ENCODE measurements at places on chromosomes 4 and X.

DNA sequence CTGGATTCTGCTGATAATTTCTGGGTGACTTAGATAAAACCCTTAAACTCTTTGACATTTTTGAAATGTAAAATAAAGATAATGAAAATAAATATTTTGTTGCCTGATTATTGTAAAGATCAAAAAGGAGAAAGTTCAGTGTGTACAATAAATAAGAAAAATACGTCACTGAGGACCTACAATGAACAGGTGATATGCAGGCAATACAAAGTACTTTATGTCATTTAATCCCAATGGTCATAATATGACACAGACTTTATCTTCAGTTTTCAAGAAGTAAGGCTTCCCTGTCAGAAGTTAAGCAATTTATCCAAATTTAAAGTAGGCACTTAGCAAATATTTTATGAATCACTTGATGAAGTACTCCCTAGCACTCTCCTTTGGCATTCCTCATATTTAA lies 532.8 kb downstream of the GBA3 start:
- no peak for DNase-seq

DNA sequence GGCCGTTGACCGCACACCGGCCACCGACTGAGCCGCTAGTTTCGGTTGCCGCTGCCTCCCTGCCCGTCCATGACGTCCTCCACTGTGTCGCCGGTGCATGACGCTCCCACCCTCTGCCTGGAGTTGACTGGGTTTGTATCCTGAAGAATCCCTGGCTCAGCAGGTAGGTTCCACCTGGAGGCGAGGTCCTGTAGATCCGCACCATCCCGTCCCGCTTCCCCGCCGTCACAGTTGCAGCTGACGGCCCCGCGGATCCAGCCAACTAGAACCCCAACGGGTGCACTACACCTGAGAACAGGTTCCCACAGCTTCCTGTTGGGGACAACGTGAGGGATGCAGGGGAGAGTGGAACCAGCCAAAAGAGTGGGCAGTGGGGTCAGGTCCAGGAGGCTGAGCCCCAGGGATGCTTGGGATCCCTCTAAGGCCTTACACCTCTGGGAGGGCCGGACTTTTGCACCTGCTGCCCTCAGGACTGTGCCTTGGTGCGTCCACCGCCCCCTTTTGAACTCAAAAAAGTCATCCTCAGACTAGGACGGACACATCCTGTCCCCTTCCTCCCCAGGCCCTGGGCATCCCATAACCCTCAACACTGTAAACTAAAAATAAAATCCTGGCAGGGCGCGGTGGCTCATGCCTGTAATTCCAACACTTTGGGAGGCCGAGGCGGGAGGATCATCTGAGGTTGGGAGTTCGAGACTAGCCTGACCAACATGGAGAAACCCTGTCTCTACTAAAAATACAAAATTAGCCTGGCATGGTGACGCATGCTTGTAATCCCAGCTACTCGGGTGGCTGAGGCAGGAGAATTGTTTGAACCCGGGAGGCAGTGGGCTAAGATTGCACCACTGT lies 1.1 kb upstream of the SLBP start:
- DNase-seq = no peak

DNA sequence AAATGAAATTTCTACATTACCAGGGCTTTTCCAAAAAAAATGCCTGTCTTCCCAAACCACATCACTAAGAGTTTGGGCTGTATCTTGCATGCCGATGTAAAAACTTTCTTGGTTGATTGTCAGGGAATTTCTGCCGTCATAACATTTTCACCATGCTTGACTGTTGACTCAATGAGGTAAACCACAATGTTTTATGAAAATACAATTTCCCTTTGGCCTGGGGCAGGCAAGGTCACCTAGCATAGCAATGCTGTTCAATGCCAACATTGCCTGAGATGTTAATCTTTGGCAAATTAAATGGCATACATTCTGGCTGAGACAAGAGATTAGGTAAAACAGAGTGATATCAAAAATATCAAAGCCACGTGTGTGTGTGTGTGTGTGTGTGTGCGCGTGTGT lies 137.1 kb upstream of the TBL1X start:
- DNase-seq = no peak

DNA sequence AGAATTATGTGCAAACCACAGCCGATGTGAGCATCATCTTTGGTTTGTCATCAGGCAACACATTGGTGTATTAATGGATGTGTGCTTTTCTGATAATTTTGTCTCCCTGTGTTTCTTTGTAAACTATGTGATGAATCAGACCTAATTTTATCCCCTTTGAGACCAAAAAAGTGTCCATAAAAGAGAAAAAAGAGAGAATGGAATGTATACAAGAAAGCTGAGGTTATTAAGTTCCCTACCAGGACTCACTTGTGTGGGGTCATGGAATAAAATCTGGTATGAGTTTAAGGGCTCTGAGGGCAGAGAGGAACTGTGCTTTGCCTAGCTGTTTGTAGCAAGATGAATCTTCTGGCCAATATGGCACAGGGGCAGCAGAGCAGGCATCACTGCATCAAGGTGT lies 239.5 kb upstream of the HAND2 start:
- no peak for DNase-seq

- DNase-seq = no peak
Measured at GRCh38 chr4:182251116-182251515, 7.9 kb downstream of the TENM3 start.

GRCh38 chr4:40316782-40317635 lies 18.1 kb upstream of the CHRNA9 start:
- no peak for DNase-seq

DNA sequence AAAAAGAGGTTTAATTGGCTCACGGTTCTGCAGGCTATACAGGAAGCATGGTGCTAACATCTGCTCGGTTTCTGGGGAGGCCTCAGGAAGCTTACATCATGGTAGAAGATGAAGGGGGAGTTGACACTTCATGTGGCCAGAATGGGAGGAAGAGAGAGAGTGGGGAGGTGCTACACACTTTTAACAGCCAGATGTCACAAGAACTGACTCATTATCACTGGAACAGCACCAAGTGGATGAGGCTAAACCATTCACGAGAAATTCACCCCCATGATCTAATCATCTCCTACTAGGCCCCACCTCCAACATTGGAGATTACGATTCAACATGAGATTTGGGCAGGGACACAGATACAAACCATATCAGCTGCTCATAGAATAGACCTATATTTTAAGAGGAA lies 255.8 kb downstream of the OPHN1 start:
- DNase-seq = no peak

- DNase-seq = no peak
Measured at GRCh38 chrX:20315140-20315539, 48.4 kb upstream of the RPS6KA3 start.

DNA sequence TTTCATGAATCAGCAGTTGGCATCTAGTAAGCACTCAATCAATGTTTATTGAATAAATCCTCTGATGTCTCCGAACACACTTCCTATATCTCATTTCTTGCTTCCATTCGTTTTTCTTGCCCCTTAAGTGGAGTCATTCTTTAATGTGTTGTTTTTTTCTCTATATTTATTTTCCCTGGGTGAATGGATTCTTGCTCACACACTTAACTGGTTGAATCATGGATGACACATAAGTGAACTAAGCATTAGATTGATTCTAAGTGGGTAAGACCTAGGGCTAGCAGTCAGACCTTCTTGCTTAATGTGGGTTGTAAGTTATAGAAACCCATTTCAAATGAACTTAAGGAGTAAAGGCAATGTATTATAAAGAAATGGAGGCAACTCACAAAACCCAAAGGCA lies 111.1 kb downstream of the RTL3 start:
- DNase-seq = no peak

DNA sequence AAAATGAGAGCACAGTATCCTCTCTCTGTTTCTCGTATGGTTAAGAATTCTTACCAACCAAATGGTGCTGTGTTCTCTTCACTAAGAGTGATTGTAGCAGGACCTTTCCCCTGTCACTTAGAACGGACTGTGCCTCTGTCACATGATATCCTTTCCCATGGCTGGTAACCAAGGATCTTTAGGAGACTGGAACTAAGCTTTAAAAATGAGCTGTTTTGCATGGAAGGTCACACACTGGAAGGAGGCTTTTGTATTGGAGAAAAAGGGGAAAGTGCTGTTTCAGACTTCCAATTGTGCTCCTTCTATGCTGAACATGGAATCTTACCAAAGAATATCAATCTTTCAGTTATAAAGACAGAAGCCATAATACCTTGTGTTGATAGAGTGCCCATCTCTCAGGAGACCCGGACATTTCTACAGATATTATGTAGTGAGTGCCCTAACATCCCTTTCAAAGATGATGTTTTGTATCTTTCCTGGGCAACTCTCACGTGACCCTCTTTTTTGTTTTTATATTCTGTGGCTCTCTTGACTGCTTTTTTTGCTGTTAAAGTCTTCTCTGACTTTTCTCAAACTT lies 148.6 kb downstream of the SLC4A4 start:
- no peak for DNase-seq

DNA sequence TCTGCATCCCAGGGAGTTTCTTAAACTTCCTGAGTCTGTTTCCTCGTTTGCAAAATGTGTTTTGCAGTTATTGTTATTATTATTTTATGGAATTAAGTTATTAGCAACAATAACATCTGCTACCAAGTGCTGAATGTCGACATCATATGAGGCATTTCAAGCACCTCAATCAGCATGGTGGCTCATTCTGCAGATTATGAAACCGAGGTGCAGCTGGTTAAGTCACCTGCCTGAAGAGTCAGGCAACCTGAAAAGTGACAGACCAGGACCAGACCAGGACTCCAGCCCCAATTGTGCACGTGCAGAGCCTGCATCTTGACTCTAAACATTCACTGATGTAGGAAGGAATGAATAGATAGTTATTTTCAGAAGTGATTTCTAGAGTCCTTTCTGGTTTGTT lies 99.8 kb downstream of the AFAP1 start:
- DNase-seq = no peak

DNA sequence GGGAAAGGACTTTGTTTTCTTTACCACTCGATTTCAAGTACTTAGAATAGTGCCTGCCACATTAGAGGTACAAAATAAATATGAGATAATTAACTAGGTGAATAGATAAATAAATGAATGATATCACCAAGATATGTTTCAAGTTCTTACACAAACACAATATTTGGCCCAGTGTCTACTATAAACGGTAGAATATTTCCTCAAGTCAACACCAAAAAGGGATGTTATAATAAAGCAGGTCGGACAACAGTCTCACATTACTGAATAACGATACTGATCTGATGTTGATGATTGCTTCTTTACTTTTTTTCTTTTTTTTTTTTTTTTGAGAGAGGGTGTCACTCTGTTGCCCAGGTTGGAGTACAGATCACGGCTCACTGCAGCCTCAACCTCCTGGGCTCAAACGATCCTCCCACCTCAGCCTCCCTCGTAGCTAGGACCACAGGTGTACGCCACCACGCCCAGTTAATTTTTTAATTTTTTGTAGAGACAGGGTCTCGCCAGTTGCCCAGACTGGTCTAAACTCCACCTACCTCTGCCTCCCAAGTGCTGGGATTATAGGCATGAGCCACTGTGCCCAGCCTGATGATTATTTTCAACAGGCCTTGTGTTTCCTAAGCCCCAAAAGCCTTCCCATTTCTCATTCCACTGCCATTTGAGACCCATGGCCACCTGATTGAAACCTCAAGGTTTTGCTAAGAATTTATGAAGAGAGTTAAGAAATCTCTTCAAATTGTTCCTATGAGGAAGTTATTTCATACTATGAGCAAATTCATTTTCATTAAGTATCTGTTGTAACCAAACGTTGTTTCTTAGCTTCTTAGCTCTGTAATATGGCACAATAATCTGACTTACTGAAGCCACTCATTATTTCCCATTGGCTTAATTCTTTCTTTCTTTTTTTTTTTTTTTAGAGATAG lies 2.3 kb downstream of the MANBA start:
- no peak for DNase-seq

- no peak for DNase-seq
Measured at GRCh38 chr4:30696191-30696590, 24.0 kb upstream of the PCDH7 start.

DNA sequence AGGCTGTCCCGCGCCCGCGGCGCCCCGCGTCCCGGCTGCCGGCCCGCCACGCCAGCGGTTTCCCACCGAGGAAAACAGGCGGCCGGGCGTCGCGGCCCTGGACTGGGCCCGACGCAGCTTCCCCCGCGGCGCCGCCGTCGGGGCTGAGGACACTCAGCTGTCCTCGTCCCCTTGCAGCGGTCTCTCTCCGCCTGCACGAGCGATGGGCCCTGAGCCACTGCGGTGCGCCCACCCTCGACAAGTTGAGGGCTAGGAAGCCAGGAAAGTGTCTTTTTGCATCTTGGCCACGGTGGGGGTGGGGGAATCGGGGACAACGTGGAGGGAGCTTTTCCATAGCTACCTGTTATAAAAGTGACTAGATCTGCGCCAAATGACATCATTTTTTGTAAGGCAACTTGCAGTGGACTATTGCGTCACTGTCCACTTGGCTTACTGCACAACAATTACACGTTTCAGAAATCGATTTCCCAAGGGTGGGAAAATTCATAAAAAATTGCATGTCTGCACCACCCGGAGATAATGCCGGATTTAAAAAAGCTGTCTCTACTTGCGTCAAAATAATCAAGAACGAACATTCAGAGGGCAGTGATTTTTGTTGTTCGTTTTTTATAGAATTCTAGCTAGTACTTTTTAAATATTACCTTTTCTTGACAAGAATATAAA lies 1.1 kb downstream of the KLHL15 start:
- DNase-seq = peak; percentile 3

All from stimulated activated CD4-positive, alpha-beta T cell treated with anti-CD3 and anti-CD28 coated beads, Interleukin-1b, Interleukin-23, amount 100 ng/mL, for 1 hour (primary cell).